Stimulated activated CD8-positive, alpha-beta memory T cell treated with anti-CD3 and anti-CD28 coated beads, Interleukin-4, amount 100 ng/mL, for 1 hour (primary cell): ENCODE measurements at places on chromosomes 7 and 10.

GRCh38 chr7:98210513-98211220, 572 bp upstream of the BHLHA15 start:
- DNase-seq, result no peak

DNA sequence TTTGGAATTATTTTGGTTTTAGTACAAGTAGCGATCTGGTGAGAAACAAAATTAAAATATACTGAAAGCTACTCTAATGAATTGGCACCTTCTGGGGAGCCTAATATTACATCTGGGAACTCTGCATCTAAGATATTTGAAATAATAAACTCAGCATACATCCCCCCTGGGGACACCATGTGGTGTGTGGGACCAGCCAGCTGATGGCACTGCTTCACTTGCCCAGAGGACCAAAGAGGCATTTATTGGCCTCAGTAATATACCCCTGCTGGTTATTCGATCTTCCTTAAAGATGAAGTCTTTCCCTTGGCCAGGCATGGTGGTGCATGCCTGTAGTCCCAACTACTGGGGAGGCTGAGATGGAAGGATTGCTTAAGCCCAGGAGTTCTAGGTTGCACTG, 195.1 kb upstream of the AUTS2 start:
- no peak for DNase-seq

DNA sequence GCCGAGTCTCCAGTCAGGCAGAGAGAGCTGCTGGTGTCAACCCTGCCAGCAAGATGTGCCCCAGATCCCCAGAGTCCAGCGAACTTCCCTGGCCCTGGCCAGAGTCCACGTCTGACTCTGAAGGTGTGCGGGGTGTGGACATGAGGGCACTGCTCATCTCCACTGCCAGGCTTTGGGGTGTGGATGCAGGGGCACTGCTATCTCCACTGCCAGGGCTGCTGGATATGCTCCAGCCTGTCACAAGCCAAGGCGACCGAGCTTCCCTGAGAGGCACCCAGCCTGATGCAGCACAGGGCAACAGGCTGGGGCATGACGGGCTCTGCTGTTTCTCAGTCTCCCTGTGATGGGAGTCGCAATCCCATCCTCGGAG, 596.8 kb downstream of the PTPRN2 start:
- DNase-seq, result no peak

GRCh38 chr10:103125323-103126267, 67.5 kb downstream of the NT5C2 start:
- DNase-seq, result no peak

DNA sequence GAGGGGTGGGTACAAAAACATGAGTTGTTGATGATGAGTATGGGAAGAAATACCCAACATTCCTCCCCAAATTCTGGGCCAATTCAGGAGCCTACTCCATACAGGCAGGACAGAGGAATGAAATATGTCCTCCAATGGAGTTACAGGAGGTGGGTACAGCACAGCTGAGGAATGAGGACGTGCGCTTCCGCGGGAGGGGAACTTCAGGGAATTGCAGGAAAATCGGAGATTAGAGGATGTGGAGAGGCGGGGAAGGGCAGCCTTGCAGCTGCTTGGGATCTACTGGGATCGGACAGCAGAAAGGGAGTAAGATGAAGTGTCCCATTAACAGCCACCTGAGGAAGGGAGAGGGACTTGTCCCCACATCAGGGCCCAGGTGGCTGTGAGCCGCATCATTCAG, 50.2 kb downstream of the PDIA4 start:
- DNase-seq, result no peak

GRCh38 chr7:108051454-108051853, 48.5 kb upstream of the LAMB1 start:
- DNase-seq, result no peak

DNA sequence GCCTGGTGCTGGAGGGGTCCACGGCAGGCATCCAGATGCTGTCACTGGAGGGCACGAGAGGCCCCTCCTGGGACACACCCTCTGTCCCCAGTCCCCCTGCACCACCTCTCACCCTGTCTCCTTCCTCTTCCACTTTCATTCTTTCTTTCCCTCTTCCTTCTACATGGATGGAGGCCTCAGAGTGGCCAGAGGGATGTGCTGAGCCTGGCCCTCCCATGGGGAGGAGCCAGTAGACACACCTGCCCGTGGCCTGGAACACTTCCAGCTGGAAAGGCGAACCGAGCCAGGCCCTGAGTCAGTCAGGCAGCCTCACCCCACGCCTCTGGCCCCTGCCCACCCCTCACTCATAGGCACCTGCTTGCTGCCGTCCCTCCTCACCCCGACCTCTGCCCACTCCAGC, 55.9 kb upstream of the MXI1 start:
- no peak for DNase-seq

- DNase-seq, result peak; percentile 31
Observed at GRCh38 chr10:47264797-47265281, 35.2 kb upstream of the GDF10 start.

DNA sequence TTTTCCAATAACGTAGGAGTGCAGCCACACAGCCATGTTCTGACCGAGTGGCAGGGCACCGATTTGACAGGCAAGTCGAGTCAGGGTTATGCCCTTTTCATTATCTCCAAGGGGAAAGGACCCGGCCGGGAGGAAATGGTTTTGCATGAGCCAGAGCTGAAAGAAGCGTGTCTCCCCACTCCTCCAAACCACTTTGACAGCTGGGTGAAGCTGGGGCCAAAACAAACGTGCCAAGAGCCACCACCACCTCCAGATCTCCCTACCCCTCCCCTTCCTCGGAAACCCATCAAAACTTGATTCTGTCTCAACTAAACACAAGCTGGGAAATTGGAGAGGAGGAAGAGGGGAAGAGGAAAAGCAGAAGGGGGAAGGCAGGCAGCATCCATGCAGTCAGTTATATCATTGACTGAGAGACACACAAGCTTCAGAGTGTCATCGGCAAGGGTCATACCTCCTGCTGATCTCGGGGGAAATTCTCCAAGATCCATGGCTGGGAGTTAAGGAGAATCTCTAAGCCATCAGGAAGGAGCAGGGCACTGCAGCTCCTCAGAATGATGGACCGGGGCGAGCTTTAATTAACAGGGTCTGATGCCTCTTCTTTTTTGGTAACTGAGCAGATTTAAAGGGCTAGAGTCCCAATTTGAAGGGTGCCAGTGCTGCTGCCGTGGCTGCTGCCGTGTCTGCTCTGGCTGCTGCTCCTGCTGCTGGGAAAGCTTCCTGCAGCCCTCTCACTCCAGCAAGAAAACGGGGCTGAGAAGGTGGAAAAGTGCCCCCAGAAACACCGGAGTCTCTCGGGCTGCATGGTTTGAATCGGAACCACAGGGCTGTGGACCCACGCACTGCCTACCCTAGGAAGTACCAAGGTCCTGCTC, 34.7 kb upstream of the CALN1 start:
- no peak for DNase-seq

DNA sequence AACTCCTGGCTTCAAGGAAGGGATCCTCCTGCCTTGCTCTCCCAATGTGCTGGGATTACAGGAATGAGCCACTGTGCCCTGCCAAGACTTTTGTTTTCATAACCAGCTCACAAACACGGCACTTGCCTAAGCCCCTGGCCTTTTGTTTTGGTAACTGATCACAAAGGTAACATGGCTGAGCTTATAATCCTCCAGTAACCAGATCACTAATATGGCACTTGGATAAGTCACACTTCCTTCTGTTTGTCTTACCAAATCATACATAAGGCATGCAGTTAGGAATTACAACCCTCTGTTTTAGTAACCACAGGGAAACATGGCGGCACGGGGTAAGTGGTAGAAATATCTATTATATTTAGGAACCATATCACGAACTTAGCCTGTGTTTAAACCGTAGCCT, 577.1 kb downstream of the CALN1 start:
- DNase-seq, result no peak

DNA sequence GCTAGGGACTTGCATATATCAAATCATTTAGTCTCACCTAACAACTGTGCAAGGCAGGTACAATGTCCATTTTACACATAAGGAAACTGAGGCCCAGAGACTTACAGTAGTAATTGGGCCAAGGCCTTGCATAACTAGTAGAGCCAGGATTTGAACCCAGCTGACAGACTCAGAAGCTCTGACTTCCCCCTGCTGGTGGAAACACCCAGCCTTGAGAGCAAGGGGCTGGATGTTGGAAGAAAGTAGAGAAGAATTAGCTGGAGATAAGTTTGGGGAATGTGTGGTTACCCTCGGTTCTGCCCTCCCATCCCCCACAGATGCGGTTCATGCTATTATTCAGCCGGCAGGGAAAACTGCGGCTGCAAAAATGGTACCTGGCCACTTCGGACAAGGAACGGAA, 2.0 kb downstream of the AP1S1 start:
- no peak for DNase-seq

DNA sequence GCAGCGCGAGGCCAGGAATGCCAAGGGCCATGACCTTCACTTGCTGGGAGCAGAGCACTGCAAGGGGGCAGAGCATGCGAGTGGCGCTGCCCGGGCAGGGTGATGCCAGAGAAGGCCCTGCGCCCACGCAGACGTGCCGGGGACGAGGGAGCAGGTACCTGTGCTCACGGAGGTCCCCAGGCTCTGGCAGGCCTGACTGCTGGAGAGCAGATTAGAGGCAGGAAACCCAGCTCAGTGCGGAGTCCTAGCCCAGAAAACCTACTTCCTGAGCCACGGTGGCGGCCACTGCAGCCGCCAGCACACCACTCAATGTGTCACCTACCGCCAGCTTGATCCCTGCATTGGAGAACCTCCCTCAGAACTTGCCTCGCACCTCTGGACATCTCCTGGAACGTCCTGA, 148.4 kb downstream of the MAD1L1 start:
- no peak for DNase-seq

GRCh38 chr7:20284771-20285143, 45.9 kb upstream of the ITGB8 start:
- DNase-seq, result no peak

DNA sequence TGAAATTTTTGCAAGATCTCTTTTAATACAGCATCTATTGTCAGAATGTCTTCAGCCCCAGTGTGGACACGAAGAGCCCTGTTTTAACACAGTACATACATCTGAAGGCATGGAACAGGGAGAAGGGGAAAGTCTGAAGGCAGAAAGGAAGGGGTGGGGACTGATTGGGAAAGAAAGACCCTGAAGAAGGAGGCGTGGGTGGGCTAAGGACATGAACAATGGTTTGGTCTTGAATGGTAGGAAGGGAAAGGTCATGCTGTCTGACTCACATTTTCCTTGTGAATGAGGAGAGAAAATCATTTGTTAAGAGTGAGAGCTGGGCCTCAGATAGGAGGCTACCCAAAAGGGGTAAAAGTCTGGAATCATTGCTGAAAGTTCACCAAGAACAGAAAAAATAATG, 297.1 kb downstream of the GALNT17 start:
- DNase-seq, result no peak

GRCh38 chr7:4884164-4884563, 648 bp upstream of the RADIL start:
- DNase-seq, result no peak

- DNase-seq, result no peak
Observed at GRCh38 chr7:27345164-27345887, 102.7 kb downstream of the EVX1 start.

GRCh38 chr7:28069807-28070206, 110.8 kb downstream of the JAZF1 start:
- DNase-seq, result no peak

DNA sequence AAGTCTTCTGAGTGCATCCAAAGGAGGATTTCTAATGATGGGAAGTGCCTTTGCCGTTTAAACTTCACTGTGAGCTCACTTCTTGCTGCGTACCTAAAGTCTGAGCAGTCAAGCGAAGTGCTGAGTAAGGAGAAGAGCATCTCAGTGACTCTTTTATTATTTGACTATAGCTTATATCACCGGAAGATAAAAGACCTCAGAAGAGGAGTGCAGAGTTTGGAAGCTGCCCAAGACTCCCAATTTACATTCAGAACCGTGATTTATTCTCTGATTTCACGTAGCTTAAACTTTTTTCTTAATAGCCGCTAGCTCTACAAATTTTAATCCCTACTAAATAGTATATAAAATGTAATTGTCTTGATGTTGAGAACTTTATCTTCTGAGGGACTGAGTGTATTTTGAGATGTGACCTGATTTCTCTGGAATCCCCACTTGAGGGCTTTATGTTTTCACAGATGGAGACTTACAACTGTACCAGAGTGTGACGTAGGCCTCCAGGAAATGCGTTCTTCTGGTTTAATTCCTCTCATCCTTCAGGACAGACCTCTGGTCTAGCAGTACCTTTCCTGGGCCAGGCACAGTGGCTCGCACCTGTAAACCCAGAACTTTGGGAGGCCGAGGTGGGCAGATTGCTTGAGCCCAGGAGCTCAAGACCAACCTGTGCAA, 51.1 kb downstream of the CAMK1D start:
- DNase-seq, result no peak

GRCh38 chr7:124724507-124725192, 40.9 kb downstream of the GPR37 start:
- DNase-seq, result no peak

DNA sequence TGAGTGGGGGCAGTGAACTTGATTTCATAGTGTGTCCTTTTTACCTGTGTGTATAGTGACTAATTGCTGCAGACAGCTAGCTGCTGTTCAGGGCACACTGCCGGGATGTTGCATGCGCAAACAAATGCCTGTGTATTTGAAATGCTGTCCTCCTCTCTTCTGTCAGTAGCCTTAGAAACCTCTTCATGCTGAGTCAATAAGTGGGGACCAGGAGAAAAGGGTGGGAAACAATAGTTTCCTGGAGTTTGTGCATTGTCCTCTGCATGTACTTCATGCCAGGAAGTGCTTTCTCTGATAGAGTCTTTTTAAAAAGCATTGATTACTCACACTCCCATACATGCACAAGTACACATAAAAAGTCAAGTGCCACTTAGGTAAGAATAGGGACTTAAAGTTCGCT, 1183.7 kb upstream of the CELF2 start:
- no peak for DNase-seq

GRCh38 chr10:58281092-58281752, 12.3 kb downstream of the CISD1 start:
- DNase-seq, result no peak

- DNase-seq, result no peak
Observed at GRCh38 chr7:148882841-148883265, 1.2 kb downstream of the EZH2 start.

GRCh38 chr10:118036281-118036875, 10.4 kb downstream of the RAB11FIP2 start:
- DNase-seq, result no peak

- DNase-seq, result no peak
Observed at GRCh38 chr7:138957217-138957616, 24.0 kb downstream of the KIAA1549 start.

GRCh38 chr7:100914879-100915447, 19.3 kb upstream of the ACHE start:
- DNase-seq, result no peak

DNA sequence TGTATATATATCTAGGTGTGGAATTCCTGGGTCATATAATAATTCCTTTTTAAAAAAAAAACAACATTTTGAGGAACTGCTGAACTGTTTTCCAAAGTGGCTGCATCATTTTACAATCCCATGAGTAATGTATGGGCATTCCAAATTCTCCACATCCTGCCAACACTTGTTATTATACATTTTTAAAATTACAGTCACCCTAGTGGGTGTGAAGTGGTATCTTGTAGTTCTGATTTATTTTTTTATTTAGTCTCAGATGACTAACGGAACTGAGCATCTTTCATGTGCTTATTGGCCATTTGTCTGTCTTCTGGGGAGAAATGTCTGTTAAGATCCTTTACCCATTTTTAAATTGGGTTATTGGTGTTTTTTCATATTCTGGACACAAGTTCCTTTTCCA, 12.0 kb upstream of the KLHL7 start:
- no peak for DNase-seq

- no peak for DNase-seq
Observed at GRCh38 chr10:133511408-133511807, 15.8 kb upstream of the CYP2E1 start.
